ENCODE measurements at places on chromosomes 2 and 18. TPM values are rescaled to one million over a fixed set of nuclear protein-coding genes. Genes with fewer than 3 reads are reported as not detected.

Gene ASNSD1
- total RNA-seq, result 36.5 TPM

DNA sequence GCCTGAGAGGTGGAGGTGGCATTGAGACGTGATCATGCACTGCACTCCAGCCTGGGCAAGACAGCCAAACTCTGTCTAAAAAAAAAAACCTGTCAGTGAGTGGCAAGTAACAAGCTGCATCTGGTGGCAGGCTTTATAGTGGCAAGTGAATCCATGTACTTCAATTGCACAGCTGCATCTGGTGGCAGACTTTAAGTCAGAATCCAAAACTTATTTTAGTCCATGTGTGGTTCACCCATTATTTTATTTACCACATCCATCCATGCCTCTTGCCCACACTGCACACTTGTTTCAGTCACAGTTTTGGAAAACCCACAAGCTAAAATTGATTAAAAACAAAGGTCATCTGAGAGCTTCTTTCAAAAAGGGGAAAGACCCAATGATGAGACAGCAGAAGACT is 1636.4 kb upstream of the NXPH2 start:
- no peak for DNase-seq

GRCh38 chr2:221590861-221591365 is 18.8 kb upstream of the EPHA4 start:
- DNase-seq, result no peak

Gene MERTK
- 47.0 TPM for total RNA-seq

- no peak for DNase-seq
Measured at GRCh38 chr18:59884351-59884750, 15.4 kb upstream of the PMAIP1 start.

Gene KCNIP3
- 3.8 TPM for total RNA-seq

GRCh38 chr18:10591896-10592295 is 66.1 kb downstream of the NAPG start:
- no peak for DNase-seq

Gene OTOS
- not detected for total RNA-seq

Gene ALMS1
- total RNA-seq, result 12.2 TPM
